Cerebellar nuclear complex (tissue), 1 donor: ENCODE measurements at places on chromosomes 5 and 9.

DNA sequence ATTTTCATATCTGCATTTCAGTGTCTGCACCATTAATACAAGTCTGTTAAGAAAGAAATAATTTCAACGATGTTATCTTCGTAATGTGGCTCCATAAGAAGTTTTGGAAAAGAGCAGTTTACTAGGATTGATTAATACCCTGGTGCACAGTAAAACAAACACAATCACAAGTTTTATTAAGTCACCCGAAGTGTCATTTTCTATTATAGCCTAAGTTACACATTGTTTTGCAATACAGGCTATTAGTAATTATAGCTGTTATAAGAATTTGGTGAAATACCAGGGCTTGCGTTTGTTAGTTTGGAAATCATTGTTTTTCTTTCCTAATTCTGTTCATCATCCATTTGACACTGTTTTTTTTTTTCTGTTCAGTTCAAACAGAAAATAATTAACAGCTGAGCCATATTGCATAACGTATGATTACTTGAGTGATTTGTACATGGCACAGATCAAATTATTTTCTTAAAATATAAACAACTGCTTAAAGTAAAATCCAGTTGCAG lies 30.6 kb downstream of the LVRN start:
- no peak for DNase-seq

DNA sequence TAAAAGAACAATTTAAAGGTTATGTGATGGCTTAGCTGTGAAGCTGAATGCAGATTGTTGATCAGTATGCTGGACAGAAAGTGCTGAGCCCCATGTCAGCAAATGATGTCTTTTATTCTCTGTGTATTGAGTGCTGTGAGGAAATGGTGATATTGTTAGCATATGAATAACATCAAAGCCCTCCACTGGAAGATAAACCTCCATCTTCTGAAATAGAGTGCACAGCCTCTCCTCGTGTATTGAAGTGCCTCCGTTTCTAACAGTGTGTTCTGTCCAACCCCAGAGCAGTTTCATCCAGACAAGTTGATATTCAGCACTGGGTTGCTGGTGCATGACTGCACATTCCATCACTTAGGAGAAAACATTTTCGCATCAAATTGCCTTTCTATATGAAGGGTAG lies 242.9 kb downstream of the CSNK1G3 start:
- no peak for DNase-seq

DNA sequence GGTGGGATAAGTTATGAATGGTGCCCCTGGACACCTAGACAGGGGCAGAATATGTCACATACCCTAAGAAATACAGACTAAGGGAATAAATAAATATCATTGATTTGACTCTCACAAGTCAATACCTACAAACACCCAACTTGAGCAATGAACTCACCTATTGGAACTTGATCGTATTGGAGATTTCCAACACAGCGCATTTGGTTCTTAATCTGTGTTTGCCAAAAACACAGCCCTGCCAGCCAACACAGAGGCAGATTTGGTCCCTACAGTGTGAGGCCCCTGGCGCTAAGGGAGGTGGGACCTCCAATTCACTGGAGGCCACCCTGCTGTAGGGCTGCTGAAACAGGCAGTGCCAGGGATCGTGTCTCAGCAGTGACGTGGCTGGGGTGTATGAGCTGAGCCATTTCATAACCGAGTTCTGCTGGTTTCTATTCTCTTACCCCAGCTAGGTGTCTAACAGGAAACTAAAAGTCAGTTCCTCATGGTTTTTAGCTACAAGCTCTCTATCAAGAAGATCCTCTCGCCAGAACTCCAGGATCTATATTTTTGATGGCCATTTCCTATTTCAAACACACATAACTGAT lies 84.5 kb downstream of the SLC1A1 start:
- DNase-seq = no peak

- DNase-seq = no peak
Observed at GRCh38 chr5:113755516-113755915, 242.0 kb downstream of the YTHDC2 start.

- no peak for DNase-seq
Observed at GRCh38 chr5:111407562-111407961, 104.8 kb downstream of the STARD4 start.

- no peak for DNase-seq
Observed at GRCh38 chr5:181230551-181230950, 7.5 kb downstream of the TRIM41 start.

- no peak for DNase-seq
Observed at GRCh38 chr9:72978744-72979143, 25.9 kb upstream of the ALDH1A1 start.

GRCh38 chr5:54398191-54398590 lies 57.3 kb upstream of the HSPB3 start:
- DNase-seq = no peak

GRCh38 chr9:107673861-107674720 lies 184.5 kb upstream of the KLF4 start:
- no peak for DNase-seq

DNA sequence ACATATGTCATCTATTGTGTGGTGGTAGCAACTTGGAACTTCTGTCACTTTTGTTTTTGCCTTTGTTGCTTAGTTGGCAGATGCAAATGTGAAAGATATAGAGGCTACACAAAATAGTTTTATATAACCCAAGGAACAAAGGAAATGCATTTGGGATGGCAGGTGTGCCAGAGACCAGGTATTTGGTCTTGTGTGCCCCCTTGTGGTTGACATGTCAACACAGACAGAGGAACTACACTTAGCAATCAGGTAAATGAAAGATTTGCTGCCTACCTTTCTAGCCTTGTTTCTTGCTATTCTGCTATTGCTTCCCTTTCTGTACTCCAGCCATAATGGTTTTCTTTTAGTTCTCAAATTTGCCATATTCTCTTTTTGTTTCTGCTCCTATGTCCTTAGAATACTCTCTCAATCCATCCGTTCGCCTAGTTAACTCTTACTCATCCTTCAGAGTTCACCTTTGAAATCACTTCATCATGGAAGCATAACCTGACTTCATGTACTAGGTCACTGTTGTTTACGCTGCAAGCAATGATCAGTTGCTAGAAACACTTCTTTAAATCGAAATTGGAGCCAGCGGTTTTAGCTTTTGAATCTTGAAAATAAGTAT lies 119.5 kb downstream of the TRPM3 start:
- DNase-seq = no peak

DNA sequence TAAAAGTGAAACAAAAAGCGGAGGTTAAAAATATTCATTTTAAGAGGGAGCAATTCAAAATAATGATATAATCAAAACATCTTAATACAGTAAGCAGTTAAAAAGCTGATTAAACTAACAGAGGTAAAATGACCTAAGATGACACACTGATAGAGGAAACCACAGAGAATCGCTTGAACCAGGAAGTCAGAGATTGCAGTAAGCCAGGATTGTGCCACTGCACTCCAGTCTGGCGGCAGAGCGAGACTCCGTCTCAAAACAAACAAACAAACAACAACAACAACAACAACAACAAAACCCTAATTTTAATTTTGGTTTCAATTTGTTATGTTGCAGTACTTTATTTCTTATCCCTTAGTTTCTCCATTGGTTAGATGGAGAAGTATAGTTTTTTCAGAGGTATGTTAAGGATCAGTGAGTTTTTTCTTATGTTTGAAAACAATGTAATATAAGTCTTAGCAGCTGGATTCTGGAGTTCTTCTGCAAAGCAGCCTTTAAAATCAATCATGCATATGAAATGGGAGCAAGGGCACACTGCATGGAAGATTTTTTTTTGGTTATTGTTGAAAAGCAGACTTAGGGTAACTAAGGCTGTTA lies 58.5 kb downstream of the MLANA start:
- no peak for DNase-seq

DNA sequence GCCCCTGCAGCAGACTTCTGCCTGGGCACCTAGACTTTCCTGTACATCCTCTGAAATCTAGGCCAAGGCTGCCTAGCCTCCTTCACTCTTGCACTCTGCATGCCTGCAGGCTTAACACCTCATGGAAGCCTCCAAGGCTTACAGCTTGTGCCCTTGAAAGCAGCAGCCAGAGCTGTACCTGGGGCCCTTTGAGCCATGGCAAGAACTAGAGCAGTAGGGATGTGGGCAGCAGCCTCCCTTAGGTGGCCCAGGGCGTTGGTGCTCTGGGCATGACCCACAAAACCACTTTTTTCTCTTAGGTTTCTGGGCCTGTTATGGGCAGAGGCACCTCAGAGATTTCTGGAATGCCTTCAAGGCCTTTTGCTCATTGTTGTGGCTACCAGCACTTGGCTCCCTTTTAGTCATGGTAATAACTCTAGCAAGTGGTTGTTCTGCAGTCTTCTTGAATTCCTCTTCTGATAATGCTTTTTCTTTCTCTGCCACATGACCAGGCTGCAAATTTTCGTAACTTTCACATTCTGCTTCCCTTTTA lies 606.2 kb downstream of the TLE4 start:
- DNase-seq = no peak

DNA sequence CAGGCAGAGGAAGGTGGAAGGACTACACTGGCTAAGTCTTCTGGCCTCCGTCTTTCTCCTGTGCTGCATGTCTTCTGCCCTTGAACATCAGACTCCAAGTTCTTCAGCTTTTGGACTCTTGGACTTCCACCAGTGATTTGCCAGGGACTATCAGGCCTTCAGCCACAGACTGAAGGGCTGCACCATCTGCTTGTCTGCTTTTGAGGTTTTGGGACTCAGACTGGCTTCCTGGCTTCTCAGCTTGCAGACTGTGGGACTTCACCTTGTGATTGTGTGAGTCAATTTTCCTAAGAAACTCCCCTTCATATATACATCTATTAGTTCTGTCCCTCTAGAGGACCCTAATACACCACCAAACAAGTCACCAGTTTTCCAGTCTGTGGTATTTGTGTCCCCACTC lies 9.7 kb upstream of the ANKDD1B start:
- no peak for DNase-seq

GRCh38 chr5:82745016-82745415 lies 332.2 kb downstream of the TMEM167A start:
- DNase-seq = no peak

DNA sequence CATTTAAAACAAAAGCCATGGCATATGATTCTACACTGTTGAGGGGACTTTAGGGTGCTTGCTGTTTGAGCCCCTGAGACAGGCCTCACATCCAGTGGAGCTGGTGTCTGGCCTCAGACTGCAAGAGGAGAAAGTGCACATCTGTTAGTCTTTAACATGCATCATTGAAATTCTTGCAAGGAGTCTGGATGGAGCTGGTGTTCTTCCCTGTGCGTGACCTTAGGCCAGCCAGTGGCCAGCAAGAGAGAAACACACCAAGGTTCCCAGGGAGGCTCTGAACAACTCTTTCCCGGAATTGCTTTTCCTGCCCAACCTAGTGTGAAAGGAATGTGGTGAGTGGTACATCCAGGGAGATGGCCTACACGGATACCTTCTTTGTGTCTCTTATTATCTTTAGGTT lies 282.8 kb upstream of the TNC start:
- no peak for DNase-seq

- no peak for DNase-seq
Observed at GRCh38 chr5:34597034-34598027, 58.8 kb upstream of the RAI14 start.

DNA sequence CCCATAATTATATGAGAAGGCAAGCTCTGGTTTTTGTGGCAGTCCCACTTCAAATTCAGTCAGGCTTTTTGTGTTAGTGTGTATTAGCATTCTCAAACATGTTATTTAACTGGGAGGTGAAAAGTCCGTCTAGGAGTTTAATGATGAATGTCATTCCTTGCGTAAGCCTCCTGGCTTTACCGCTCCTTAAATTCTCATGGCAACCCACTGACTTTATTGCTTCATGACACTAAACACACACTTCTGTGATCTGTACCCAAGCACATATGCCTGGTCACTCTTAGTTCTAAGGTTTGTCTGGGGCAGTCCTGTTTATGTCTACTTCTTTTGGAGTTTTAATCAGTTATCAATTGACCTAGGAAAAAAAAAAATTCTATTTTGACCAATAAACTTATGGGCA lies 677.9 kb upstream of the DMAC1 start:
- no peak for DNase-seq

GRCh38 chr5:110150199-110150598 lies 460.5 kb downstream of the MAN2A1 start:
- DNase-seq = no peak

DNA sequence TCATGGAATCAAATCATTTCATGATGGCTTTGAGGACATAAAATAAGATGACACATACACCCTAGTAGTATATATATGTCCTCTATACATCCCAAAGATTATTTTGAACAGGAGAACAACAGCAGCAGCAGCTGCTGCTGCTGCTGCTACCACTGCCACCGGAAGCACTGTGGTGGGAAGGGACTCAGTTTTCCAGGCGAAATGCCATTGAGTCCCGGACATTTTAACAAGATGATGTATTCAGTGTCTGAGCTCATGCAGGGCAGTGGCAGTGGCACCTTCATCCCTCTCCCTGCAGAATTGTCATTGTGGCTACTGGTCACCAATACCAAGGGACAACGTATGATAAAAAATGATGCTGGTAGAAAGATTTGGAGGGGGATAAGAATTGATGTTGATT lies 151.3 kb downstream of the CHSY3 start:
- no peak for DNase-seq

DNA sequence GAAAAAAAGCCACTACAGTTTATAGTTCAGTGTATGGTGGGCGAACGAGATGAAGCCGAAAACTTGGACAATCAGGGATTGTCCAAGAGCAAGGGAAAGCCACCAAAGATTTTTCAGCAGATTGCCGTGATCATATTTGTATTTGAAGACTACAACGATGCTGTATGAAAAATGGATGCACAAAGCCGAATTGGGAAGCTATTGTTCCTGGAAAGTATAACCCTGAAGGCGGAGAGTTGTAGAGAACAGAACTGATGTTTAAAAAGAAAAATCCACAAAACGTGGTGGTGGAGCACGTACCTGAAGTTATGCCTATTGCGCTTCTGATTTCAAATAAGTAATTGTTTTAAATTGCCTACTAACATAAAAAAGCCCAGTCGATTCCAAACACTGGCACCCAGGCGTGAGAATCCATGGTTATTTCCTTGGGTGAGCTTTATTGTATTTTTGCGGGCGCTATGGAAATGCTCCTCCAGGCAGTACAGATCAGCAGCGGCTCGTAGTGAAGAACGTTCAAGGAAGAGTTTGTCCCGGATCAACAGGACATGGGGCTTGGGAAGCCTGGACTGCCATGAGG lies 772 bp upstream of the TARS1 start:
- DNase-seq = no peak

DNA sequence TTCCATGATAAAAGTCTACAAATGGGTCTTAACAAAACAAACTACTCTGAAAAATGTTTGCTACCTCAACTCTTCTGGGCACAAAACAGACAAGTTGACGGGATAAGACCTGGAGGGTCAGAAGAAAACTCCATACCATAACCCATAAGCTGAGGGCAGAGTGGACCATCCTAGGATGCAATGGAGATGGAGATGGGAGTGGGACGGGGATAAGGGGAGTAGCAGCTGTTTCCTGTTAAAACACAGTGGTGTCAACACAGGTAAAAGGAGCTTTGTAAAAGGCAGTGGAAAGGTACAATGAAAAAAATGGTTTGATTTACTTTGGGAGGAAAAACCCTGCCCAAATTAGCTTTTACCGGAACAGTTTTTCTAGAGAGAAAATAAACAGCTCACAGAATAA lies 41.6 kb downstream of the CEMIP2 start:
- DNase-seq = no peak

DNA sequence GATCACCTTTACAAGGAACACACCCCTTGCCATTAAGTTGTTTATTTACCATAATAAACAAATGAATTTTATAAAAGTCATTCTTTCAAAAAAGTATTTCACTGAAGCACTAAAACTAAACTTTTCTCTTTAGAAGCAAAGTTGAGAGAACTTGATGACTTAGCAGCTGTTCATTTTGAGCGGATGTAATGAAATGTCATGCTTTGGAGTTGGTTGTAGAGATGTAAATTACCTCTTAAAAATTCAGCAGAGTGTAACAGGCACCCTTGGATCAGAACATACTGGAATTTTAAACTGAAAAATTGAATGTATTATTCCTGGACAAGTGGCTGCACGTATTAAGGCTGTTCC lies 617.2 kb downstream of the PDE4D start:
- DNase-seq = no peak
